ENCODE measurements at places on chromosomes 13 and 19.
A peak's percentile ranks its signal among the peaks of the same experiment; 100 is the strongest.

GRCh38 chr13:101332583-101332982, 83.7 kb downstream of the NALCN start:
- no peak for DNase-seq

- DNase-seq, result no peak
Measured at GRCh38 chr19:46474211-46474610, 2.8 kb upstream of the PNMA8A start.

DNA sequence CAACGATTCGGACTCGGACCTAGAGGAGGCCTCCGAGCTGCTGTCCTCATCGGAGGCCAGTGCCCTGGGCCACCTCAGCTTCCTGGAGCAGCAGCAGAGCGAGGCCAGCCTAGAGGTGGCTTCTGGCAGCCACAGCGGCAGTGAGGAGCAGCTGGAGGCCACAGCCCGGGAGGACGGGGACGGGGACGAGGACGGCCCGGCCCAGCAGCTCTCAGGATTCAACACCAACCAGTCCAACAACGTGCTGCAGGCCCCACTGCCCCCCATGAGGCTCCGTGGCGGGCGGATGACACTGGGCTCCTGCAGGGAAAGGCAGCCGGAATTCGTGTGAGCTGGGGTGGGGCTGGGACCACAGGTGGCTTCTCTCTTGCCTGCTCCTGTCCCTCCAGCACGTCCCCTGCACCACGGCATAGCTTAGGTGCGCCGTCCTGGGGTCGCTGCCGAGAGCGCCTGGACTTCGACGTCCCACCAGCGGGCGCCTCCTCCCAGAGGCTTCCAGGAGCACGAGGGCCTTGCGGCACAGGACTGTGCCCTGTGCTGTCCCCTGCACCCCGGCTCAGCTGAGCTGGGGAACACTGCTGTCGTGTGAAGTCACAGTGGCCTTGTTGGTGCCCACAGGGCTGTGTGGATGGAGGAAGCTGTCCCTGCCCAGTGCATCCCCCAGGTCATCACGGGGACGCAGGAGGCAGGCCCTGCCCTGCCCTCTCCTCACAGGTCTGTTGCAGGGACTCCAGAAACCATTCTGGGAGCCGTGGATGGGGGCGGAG, 9.3 kb downstream of the POLR2E start:
- no peak for DNase-seq

DNA sequence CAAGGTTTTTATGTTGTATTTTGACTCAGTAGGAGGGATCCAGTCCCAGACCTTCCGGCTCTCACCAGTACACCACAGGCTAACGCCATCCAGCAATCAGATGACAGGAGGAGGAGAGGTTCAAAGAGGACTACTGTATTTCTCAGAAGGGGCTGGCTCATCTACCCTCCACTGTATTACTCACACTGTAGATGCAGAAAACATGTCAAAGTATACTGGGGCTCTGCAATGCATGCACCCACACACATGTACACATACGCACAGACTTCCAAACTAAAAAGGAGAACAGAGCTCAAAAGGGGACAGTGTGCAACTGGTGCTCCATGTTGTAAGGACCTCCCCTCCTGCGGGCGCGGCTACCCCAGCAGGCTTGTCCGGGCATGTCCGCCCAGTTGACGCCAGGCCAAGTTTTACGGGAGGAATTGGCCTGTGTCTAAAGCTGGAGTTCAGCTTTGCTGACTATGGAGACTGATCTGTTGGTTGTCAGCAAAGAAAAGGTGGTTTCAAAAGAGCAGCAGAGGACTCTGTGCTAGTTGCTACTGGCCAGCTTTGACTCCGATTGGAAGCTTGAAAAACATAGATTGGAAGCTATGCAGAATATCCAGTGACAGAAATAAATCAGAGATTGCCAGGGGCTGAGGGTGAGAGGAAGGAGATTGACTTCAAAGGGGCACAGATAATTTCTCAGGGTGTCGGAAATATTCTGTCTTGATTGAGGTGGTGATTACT, 314.2 kb downstream of the DLEU7 start:
- peak; percentile 8 for DNase-seq

GRCh38 chr19:3774621-3775373, 2.8 kb upstream of the RAX2 start:
- no peak for DNase-seq

DNA sequence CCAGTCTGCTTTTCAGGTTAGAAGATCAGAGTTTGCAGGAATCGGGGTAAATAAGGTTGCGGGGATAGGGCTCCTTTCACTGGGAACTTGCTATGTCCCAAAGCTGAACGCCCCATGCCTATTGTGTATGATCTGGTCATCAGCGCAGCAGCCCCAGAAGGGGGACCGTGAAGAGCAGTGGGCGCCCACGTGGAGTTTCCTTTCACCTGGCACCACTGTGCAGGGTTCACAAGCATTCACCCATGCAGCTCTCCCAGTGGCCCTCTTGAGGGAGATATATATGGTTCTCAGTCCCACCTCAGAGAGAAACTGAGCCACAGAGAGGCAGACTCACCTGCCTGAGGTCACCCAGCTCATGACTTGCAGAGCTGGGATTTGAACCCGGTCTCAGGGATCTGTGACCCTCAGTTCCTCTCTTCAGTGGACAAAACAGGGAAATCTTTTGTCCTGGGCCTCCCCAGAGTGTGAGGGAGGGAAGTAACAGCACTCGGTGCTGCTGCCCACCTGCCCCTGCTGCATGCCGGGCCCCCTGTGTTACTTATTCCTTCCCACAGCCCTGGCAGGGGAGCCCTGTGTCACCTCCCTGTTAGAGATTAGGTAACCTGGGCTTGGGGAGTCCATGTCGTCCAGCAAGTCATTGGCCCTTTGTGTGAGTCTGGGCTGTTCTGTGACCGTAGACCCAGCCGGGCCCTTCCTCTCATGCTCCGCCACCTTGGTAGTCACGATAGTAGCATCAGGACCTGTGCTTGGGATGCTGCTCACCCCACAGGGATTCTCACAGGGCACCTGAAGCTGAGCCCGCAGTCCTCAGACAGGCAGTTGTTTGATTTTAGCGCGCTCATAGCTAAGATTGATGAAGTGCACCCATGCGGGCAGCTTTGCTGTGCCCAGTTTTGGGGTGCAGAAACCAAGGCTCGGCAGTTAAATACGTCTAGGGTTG, 27.9 kb downstream of the PPP5C start:
- DNase-seq, result no peak

- DNase-seq, result no peak
Measured at GRCh38 chr13:39209731-39210531, 171.7 kb downstream of the NHLRC3 start.

- no peak for DNase-seq
Measured at GRCh38 chr19:41114132-41114531, at the start of gene CYP2F1. Gene CYP2F1 (plus strand): TSS chr19:41114432. CDS start chr19:41116189, 1,757 bp downstream.

DNA sequence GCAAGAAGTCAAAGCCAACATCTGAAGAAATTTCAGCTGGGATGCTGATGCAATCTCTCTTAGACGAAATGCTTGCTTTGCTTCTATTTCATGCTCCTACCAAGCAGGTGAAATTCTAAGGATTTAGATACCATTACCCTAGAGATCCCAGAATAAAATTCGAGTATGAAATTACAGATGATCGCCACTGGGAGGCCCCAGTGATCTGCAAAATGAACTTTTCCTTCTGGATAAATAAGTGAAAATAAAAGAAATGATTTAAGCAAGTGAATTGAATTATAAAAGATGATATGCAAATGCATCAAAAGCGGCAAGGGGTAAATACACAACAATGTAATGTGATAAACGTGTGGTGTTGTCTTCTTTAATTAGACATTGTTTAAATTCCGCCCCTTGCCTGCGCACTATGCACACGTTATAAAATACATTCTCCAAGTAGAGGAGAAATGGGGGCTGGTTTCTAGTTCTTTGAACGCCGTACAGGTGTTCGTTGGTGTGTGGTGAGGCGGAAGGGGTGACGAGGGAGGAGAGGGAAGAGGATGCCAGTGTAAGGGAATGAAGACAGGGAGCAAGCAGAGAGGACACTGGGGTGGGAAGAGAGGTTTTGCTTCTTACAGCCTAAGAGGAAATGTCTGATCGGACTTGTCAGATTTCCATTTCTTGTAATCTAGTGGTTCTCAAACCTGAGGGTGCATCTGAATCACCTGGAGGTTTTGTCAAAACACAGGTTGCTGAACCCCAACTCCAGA, 58.0 kb downstream of the ERCC5 start:
- DNase-seq, result no peak
